Jurkat, Clone E6-1 (cell line): ENCODE measurements at places on chromosomes 1 and 21.

DNA sequence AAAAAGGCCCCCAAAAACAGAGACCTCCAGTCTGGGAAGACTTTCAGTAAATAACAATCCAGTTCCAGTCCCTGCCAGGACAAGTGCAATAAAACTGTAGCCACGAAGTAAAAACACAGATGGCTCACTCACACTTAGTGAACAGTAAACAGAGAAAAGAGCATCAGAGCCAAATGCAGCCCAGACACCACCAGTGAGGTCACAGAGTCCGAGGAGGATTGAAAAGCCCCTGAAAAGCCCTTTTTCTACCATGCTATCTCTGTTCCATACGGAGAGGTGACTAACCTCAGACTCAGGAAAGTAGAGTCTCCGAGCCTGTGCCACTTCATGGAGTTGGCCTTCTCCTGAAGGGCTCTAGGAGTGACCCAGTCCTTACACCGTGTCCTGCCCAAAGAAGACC, 84.5 kb downstream of the COLGALT2 start:
- no peak for DNase-seq

- DNase-seq = no peak
These were observed 169.9 kb upstream of the CSF3R start for GRCh38 chr1:36652586-36652985.

DNA sequence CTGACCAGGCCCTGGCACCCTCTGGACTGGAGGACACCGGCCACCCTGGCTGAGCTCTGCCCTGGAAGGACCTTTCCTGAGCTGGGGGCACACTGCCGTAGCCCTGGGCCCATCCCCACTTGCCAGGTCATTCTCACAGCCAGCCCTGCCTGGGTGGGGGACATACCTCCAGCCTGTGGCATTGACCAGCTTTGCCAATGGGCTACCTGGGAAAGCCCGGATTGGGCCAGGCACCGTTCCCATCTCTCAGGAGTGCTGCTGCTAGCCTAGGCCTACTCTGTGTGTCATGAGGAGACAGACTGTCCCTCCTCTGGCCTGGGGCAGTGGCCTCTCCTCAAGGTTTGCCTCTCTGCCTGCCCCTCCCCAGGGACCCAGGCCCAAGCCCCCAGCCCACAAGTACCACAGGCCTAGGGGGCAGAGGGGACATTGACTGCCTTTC, 40.0 kb downstream of the COQ8A start:
- DNase-seq = no peak

GRCh38 chr1:14725695-14726094, 127.2 kb downstream of the KAZN start:
- no peak for DNase-seq

- no peak for DNase-seq
These were observed 29.8 kb downstream of the EDEM3 start for GRCh38 chr1:184724843-184725242.

GRCh38 chr21:14548779-14549178, 2.7 kb upstream of the SAMSN1 start:
- no peak for DNase-seq

DNA sequence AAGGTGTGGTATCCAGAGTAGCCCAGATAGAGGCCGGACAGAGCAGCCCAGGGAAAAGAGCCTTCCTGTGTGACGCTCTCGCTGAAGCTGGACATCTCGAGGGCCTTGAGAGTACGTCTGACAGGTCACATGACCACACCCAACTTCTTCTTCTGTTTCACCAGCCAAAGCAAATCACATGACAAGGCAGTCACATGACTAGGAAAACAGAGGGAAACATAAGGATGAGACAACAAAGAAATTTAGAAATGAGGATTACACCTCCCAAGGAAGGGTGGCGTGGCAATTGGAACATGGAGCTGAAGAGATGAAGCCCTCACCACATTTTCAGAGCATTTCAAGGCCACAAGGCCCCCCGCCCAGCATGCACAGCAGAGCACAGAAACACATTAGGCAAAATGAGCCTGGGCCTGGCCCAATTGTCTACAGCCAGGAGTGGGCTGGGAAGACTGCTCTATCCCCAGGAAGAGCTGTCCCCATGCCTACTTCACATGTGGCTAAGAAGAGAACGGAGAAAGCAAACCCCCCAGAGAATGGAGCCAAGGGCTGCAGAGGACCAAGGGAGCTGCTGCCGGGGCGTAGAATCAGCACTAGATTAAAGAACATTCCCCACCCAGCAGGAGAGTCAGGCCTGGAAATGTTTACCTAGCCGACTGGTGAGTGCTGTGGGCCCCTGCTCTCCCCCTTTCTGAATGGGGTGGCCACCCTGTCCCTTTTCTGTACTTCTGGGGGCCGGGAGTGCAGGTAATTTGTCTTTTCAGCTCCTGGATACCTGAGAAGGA, 305.1 kb downstream of the NPHP4 start:
- no peak for DNase-seq

DNA sequence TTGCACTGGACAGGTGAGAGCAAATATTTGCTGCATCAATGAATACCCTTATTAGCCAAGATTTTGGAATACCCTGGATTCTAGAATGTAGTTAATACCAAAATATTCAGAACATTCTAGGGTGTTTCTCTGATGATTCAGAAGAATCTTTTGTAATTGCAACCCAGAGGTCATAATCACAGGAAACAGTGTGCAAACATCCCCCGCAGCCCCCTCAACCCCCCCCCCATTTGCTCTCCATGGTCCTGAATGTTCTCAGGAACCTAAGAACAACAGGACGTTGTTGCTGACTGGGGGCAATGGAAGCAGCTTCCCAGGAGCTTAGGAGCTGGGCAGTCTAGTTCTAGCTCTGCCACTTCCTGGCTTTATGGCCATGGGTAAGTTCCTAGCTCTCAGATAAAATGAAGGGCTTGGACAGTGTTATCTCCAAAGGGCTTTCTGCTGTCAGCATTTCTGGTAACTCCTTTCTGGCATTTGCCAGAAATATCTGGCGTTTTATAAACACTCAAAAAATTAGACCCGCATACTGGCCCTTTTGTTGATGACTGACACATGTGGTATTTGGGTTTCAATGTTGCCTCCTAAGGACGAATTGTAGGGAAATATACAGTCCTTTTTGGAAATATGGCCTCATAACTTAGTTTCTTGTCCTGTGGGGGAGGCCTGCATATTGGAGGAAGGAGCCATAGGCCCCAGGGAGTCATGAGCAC, 178.6 kb downstream of the RRAGC start:
- DNase-seq = peak; percentile 5

DNA sequence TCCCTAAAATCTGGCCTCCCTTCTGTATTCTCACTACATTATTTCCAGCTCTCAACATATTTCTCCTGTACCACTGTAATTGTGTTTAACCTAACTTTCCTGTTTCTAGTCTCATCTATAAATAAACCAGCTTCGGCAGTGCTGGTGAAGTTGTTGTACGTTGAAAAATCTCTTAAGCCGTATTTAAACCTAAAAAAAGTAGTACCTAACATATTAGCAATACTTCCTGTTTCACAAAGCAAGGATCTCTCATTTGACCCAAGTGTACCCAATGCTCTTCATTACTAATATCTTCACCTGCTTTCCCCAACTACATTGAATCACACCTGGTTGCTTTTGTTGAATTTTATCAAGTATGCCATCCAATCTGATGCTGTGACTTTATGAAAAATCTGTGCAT, 42.2 kb upstream of the RGS21 start:
- DNase-seq = no peak

- no peak for DNase-seq
These were observed 59.0 kb downstream of the SUSD4 start for GRCh38 chr1:223304931-223305330.

DNA sequence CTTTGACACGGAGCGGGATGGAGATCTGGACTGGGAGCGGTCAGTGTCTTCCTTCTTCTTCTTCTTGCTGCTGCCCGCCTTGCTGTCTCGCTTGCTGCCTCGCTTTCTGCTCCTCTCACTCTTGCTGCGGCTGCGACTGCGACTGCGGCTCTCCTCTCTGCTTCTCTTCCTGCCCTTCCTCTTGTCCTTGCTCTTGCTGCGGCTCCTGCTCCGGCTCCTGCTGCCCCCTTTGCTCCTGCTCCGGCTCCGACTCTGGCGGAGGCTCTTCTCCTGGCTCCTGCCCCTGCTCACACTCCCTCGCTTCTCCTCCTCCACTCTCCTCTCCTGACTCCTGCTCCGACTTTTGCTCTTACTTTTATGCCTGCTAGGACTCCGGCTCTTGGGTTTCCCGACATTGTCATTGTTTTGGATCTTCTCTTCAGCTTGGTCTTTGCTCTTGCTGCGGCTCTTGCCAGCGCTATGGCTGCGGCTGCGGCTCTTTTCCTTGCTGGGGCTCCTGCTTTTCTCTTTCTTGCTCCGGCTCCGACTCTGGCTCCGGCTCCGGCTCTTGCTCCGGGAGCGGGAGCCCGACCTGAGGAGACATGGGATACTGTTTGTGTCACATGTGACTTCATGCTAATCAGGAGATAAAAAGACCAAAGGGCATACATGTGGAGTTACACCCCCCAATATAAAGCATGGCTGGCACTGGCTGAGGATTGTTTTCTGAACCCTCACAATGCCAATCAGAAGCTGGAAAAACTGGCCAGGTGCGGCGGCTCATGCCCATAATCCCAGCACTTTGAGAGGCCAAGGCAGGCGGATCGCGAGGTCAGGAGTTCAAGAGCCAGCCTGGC, 25.2 kb upstream of the TMEM200B start:
- DNase-seq = no peak

GRCh38 chr1:230287674-230288315, 138.3 kb downstream of the PGBD5 start:
- DNase-seq = no peak

DNA sequence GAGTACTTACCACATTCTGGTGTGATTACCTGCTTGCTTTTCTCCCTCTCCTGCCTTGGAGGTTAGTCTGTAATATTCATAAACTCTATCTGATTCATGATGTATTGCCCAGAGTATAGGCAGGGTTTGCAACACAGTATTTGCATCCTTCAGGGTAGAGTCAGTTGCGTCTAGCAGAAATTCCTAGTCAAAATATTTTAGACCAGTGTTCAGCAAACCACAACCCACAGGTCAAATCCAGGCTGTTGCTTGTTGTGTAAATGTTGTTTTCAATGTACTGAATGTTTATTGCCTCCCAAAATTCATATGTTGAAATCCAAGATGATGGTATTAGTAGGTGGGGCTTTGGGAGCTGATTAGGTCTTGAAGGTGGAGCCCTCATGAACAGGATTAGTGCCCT, 82.9 kb downstream of the NGF start:
- no peak for DNase-seq

DNA sequence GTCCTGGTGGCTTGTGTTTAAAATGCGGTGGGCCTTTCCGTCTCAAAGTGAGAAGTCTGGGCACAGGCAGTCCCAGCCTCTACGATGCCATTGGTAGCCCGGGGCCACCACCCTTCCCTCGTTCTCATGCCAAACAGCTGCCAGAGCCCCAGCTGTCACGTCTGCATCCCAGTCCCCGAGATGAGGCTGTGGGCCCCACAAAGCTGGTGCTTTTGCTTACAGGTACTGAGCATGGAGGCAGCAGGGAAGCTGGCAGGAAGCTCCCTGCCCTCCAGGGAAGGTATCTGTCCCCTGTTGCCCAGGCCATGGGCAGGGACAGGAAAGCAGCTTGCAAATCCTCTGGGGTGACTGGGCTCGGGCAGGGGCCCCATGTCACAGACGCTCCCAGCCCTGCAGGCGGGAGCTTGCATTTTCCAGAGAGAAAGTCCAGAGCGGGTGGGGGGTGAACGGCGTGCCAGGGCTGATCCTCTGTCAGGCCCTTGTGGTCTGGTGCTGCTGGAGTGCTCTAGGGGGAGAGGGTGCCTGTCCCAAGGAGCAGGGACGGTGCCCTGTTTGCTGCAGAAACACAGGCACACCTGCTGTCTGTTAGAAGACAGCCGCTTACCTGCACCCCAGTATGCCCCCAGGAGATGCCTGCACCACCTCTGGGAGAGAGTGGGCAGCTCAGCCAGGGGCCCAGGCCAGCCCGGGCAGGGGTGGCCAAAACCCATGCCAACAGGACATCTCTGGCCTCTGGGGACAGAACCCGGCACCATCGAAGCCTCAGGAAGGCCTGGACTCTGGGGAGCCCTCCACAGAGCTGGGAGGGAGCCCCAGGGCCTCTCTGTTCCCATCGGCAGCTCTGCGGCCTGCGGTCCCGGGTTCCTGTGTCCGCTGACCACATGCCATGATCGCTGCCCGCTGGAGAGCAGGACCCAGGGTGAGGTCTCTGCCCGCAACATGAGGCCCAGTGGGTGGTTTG, 45.9 kb downstream of the SLX9 start:
- no peak for DNase-seq

GRCh38 chr1:31567956-31568570, 8.3 kb upstream of the TINAGL1 start:
- no peak for DNase-seq

DNA sequence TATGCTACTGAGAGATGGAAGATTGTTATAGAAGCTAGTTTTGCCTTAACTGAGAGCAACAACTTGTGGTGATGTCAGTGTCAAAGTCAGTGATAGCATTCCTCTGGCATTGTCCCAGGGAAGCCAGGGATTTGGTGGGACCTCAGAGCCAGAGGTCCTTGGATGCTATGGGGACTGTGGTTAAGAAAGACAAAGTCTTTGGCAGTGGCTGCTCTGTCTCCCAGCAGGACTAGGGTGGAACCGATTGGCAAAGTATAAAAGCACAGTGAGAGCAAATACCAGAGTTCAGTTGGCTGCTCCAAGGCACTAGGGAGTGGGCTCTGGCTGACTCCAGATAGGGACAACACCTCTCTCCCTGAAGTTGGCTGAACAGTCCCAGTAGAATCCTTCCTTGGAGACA, 104.8 kb downstream of the GDAP2 start:
- DNase-seq = no peak

GRCh38 chr1:184506481-184506880, 119.7 kb downstream of the C1orf21 start:
- no peak for DNase-seq

DNA sequence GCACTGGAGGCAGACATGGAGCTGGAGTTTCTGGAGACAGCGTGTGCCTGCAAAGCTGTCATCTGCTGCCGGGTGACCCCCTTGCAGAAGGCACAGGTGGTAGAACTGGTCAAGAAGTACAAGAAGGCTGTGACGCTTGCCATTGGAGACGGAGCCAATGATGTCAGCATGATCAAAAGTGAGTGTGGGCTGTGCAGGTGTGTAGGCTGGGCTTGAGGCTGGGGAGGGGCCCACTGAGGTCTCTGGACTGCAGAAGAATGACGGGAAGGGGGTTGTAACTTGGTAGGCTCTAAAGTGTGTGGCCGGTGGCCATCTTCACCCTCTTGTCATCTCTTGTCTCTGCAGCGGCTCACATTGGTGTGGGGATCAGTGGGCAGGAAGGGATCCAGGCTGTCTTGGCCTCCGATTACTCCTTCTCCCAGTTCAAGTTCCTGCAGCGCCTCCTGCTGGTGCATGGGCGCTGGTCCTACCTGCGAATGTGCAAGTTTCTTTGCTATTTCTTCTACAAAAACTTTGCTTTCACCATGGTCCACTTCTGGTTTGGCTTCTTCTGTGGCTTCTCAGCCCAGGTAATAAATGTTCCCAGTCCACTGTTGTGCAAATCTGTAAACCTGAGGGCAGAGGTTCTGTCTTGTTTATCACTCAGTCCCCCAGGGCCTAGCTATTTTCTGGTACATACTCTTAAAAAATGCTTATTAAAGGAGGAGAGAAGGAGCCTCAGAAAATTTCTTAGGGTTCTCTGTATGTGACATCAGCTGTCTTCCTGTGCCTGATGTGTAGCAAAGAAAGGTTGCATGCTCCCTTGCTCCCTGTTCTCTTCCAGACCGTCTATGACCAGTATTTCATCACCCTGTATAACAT, 19.9 kb downstream of the ATP8B2 start:
- DNase-seq = peak; percentile 65

GRCh38 chr1:117347907-117348306, 19.3 kb upstream of the MAN1A2 start:
- DNase-seq = no peak
